ENCODE measurements at places on chromosomes 12 and 14. TPM values are rescaled to one million over a fixed set of nuclear protein-coding genes. Genes with fewer than 3 reads are reported as not detected.
A peak's percentile ranks its signal among the peaks of the same experiment; 100 is the strongest.

EML1 gene
- 46.0 TPM for total RNA-seq

CABP1 gene
- 1.4 TPM for total RNA-seq

KRT79 gene
- not detected for total RNA-seq

OR6C2 gene
- not detected for total RNA-seq

ANO2 gene
- 7.0 TPM for total RNA-seq

FGD6 gene
- total RNA-seq: 27.1 TPM

GRCh38 chr14:99604278-99604765 is 315 bp upstream of the CCDC85C start:
- peak; percentile 96 for DNase-seq

GRCh38 chr12:30358671-30359070 is 337.0 kb downstream of the IPO8 start:
- no peak for DNase-seq

- DNase-seq: no peak
Measured at GRCh38 chr14:105398726-105399465, 558 bp downstream of the TEX22 start.

DNA sequence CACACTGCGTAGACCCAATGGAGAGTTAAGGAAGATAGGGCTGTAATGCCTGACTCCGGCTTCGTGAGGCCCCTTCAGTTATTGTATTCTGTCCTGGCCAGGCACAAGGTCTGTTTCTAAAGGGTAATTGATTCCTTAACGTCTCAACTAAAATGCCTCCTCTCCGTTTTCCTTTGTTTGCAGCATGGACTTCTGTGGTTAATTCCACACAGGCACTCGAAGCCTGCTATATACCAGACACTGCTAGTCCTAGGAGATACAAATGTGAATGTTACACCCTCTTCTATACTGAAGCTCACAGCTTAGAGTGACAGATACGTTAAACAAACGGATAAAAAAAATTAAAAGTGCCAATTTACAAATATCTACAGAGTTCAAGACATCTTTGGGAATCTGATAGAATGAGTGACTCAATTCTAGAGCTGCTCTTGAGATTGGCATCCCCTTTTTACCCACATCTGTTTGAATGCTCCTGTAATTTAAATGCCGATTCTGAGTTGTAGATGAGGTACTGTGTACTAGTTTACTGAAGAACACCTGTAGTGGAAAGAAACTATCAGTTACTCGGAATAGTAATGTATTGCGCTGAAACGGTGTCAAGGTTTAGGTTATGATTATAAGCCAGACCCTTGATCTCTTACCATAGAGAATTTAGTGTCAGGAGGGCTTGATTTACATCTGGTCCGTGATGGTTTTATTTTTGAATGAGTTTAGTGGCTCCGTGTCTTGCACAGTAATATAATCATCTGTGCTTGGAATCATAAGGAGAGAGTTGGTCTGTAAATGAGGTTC is 784 bp downstream of the PSMA6 start:
- no peak for DNase-seq

DNA sequence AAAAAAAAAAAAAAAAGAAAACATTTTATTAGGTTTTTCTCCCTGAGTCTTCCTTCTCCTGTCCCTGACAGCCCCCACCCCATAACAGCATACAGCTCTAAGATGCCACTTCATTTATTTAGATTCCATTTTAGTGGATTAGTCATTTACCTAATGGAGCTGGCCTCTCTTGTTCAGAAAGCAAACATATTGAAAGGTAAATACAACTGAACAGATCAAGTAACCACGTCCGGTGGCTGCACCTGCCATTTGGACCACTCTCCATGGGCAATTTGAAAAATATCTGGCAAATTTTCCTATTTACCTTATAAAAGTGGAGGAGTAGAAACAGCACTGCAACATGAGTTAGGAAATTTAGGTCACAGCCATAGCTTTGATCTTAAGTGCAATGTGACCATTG is 254.6 kb downstream of the C12orf42 start:
- no peak for DNase-seq

GRCh38 chr12:106409878-106410277 is 52.3 kb downstream of the POLR3B start:
- no peak for DNase-seq

- peak; percentile 69 for DNase-seq
Measured at GRCh38 chr12:120496413-120497340, 764 bp downstream of the DYNLL1 start.

DNA sequence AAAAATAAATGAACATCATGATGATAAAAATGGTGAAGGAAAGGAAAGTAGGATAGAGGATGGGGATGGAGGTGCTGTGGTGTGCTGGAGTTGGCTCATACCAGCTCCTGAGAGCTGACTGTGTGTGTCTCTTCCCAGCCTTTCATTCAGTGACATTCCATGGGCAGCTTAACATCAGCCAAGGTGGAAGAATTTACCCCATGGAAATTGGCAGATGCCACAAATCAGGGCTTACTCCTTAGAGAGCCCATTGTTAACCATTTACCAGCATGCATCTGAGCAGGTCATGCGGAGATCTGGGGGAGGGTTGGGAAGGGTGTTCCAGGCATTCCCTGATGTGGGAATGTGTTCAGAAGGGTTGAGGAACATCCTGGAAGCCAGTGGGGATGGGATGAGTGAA is 164.7 kb upstream of the MYL2 start:
- no peak for DNase-seq

- peak; percentile 75 for DNase-seq
Measured at GRCh38 chr12:120583478-120584030, 2.4 kb upstream of the POP5 start.
